ENCODE measurements at places on chromosomes 13 and 19.
A peak's percentile ranks its signal among the peaks of the same experiment; 100 is the strongest.

DNA sequence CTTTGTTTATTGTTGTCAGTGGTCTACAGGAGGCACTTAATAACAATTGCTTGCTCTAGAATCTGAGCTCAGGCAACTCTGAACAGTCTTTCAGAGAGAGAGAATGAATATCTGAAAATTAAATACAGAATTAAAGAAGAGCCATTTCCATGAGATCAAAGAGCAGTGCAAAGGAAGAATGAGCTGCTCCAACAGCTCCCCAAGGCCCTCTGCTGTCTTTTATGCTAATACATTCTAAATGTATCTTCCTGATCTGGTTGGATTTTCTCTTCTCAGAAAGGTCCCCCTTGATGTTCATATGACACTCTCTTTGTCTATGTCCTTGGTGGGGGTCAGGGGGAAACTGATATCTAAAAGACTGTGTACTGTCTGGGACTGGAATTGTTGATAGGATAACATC is 1029.6 kb downstream of the PCDH9 start:
- no peak for DNase-seq

DNA sequence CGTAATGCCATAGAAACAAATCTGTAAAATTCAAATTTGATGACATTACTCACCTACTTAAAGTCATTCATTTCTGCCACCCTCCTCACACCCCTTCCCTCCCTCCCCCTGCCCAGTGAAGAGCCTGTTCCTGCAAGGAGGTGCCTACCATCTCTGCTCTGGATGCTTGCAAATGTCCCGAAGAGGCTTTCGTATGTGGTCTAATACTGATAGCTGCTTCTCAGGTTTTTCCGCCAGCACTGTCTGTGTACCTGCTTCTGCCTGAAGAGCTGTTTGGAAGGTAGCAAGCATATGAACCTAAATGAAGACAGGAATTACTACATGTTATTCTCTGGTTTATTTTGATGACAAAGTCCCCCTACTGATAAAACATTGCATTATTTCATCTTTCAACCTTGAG is 57.1 kb downstream of the GPALPP1 start:
- no peak for DNase-seq

DNA sequence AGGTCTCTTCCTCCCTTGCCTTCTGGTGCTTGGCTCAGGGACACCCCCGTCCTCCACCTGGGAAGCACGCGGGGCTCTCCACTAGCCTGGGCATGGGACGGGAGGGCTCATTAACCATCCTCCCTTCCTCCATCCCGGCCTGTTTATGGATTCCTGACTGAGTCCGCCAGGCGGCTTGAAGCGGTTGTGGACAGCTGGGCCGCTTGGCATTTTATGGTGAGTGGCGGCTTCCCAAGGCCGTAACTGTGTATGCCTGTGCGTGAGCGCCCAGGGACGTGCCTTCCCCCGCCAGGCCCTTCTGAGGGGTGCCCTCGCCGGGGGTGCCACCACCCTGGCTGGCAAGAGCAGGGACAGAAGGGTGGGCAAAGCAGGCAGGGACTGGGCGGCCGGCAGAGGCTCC is 202.8 kb downstream of the URI1 start:
- DNase-seq = no peak

GRCh38 chr19:11513946-11514345 is 8.3 kb upstream of the ZNF653 start:
- DNase-seq = no peak

DNA sequence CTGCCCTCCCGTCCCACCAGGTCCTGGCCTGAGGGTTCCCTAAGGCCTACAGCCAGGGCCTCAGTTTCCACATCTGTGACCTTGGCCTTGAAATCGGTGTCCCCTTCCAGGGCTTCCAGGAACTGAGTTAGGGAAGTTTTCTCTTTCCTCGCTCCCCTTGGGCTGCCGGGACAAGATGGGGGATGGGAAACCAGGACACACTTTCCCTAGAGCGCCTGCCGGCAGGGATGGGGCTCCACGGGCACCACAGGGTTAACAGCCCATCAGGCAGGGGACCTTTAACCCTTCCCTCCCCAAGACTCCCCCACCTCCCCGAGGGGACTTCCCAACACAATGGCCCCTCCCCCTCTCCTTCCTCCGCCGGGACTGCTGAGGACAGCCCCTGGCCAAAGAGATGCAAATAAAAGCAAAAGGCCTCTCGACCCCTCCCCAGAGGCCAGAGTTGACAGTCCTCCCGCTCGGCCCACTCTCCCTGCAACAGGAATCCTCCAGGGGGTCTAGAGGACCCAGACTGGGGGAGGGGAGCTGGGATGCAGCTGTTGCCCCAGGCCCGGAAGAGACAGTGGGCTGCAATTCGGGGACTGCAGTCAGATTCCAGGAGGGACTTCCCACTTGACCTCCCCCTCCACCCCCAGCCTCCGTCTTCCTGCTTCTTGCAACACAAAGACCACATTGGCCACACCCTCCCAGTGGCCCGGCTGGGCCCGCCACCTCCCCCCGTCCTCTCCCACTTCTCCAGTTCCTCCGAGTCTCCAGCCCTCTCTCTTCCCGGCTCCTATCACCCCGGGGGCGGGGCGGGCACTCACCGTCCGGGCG is 3.4 kb downstream of the BBC3 start:
- DNase-seq = peak; percentile 96
